Trophoblast cell (in vitro differentiated cells and primary cell): ENCODE measurements at places on chromosomes 1 and 21.

DNA sequence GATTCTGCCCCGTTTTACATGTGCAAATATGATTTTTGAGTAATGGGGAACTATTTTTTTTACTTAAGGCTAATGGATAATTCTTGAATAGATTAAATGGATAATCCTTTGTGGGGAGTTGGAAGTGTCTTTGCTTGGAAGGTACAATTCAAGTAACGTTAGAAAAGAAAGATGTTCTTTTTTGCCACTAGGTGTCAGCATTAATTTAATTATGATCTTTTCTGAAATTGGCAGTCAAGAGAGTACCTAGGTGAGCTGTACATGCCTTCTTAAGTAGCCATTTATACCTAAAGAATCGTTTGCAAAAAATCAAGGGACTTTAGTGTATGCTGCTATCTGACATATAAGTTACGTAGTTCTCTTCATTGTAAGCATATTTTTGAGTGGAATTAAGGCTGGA lies 2.2 kb downstream of the FBXO28 start:
- DNase-seq = no peak

- no peak for DNase-seq
Observed at GRCh38 chr1:56532350-56532683, 47.0 kb downstream of the PLPP3 start.

- DNase-seq = no peak
Observed at GRCh38 chr21:32782698-32783097, 11.1 kb upstream of the PAXBP1 start.

DNA sequence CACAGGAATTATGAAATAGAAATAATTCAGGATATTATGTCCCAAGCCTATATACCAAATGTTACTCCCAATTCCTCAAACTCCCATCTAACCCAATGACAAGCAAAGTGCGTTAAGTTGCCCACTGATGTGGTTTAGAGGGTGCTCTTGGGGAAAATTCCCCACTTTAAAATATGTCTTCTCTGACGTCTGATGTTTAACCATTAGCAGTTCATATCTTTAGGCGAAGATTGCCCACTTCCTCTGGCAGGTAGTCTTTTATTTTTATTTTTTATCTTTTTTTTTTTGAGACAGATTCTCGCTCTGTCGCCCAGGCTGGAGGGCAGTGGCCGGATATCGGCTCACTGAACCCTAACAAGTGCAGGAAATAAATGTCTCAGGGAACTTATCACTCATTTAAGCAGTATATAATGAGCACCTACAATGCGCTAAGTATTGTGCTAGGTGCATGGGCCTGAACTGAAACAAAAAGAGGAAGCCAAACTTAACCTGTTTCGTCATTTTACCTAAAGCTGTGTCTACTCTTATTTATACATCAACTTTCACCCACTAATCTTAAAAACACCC lies 1.3 kb upstream of the LYST start:
- DNase-seq = no peak

GRCh38 chr1:107623431-107623830 lies 341.5 kb downstream of the VAV3 start:
- no peak for DNase-seq

DNA sequence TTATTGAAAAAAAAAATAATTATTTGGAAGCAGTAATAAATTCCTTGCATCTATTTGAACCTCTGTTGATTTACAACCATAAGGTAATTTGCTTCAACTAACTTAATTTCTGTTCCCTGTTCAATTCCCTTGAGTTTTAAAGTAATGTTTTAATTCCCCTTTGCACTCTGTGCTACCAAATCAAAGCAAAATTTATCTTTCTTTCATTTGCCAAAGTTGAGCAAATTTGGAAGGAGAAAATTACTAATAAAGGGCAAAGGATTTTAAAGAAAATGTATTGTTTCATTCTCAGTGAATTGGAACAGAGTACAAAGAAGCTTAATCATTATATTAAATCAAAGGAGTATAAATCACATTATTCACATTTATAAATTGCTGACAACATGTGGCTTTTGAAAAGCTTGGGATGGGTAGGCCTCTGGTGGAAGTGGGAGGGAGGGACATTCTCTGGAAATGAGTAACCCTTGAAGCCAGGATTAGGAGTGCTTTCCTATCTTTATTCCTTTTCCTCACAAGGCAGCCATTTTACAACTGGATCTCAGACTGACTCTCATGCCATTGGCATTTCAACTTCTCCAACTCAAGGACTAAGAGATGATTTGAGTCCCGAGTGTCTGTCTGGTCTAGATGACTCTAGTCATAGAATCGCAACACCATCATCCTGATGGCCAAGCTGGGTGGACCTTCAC lies 331.6 kb upstream of the DUSP10 start:
- no peak for DNase-seq

GRCh38 chr21:28916150-28916893 lies 76.4 kb downstream of the LTN1 start:
- DNase-seq = no peak

DNA sequence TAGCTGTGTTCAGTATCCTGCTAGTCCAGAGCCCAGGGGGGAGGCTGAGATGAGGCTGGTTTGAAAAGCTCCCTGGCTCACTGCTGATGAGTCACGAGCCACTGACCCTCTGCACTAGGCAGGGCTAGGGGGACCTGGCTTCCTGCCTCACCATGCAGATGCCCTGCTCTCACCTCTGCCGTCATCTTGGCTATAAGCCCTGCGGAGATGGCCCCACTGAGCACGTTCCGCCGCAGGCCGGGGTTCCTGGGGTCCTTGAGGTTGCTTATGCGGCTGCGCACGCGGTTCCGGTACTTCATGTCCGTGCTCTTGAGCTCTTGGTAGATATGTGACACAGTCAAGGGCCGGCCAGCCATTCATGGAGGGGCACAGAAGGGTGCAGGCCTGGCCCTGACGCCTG lies 24.1 kb upstream of the ZNF436 start:
- DNase-seq = no peak

- DNase-seq = no peak
Observed at GRCh38 chr1:6971048-6971447, 185.8 kb downstream of the CAMTA1 start.

DNA sequence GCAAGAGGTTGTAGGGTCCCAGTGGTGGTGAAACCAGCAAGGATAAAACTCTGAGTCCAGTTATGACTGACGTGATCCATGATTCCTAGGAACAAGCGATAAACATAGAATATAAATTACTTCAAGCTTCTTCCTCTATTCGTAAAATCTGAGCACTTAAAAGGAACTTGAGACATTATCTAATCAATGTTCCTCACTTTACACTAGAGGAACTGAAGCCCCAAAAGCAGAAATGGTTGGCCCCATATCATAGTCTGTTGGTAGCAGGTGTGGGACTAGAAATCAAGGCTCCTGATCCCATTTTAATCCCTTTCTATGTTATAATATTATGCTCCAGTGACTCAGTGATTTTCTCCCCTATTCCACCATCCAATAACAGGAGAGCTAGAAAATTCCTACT lies 21.9 kb upstream of the MNDA start:
- DNase-seq = peak; percentile 3

- peak; percentile 32 for DNase-seq
Observed at GRCh38 chr1:66253330-66253921, 280.5 kb upstream of the SGIP1 start.

GRCh38 chr21:36717976-36718375 lies 19.1 kb downstream of the SIM2 start:
- no peak for DNase-seq

DNA sequence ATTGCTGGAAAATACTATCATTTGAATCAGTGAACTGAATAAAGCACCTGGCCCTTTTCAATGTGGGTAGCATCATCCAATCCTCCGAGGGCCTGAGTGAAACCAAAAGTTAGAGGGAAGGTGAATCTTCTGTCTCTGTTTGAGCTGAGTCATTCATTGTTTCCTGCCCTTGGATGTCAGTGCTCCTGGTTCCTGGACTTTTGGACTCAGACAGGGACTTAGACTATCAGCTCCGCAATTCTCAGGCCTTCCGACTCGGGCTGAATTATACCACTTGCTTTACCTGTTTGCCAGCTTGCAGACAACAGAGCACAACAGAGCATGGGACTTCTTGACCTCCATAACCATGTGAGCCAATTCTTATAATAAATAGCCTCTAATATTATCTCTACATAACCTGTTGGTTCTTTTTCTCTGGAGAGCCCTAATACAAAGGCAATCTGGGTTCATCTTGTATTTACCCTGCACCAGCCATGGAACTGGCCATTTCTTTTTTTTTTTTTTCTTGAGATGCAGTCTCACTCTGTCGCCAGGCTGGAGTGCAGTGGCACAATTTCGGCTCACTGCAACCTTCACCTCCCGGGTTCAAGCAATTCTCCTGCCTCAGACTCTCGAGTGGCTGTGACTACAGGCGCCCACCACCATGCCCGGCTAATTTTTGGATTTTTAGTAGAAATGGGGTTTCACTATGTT lies 19.2 kb upstream of the VASH2 start:
- no peak for DNase-seq

GRCh38 chr1:201507360-201507675 lies 395 bp upstream of the CSRP1 start:
- no peak for DNase-seq

DNA sequence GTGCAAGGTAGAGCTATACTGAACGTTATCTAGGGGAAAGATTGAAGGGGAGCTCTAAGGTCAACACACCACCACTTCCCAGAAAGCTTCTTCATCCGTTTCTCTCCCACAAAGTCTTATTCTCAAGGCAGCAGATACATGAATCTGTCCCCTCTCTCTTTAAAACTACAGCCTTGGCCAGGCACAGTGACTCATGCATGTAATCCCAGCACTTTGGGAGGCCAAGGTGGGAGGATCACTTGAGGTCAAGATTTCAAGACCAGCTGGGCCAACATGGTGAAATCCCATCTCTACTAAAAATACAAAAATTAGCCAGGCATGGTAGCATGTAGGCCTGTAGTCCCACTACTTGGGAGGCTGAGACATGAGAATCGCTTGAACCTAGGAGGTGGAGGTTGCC lies 8.1 kb downstream of the CYP4X1 start:
- no peak for DNase-seq

DNA sequence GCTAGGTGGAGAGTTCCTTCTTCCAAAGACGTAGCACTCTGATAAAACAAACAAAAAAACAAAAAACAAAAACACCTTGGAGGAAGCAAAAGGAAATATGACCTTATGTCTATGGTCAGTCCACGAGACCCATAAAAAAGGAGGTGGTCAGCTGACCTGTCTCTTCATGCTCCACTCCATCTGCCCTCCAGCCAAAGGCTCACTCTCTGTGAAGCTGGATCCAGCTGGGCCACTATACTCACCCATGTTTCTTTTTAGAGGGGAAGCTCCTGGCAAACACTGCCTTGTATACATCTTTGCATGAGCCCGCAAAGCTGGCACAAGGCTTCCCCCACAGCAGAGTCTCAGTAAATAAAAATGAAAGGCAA lies 126.1 kb upstream of the CACHD1 start:
- DNase-seq = no peak

- peak; percentile 85 for DNase-seq
Observed at GRCh38 chr1:28246427-28246832, 10.5 kb downstream of the ATP5IF1 start.

GRCh38 chr21:42060166-42060565 lies 11.0 kb upstream of the UMODL1 start:
- no peak for DNase-seq

DNA sequence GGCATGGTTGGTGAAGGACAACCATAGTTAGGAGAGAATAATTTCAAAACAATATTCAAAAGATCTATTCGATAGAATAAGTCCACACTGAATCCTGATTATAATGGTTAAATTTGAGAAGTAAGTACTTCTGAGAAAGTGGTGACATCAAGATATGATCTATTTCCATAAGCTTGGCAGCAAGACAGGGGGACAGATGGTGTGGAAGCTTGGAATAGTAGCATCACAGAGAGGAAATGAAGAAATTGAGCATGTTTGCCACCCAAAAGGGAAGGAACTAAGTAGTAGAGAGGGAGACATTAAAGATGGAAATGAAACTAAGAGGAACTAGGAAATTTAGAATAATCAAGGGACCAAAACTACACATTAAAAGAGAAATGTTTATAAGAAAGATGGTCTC lies 94.5 kb downstream of the OLFM3 start:
- DNase-seq = no peak

DNA sequence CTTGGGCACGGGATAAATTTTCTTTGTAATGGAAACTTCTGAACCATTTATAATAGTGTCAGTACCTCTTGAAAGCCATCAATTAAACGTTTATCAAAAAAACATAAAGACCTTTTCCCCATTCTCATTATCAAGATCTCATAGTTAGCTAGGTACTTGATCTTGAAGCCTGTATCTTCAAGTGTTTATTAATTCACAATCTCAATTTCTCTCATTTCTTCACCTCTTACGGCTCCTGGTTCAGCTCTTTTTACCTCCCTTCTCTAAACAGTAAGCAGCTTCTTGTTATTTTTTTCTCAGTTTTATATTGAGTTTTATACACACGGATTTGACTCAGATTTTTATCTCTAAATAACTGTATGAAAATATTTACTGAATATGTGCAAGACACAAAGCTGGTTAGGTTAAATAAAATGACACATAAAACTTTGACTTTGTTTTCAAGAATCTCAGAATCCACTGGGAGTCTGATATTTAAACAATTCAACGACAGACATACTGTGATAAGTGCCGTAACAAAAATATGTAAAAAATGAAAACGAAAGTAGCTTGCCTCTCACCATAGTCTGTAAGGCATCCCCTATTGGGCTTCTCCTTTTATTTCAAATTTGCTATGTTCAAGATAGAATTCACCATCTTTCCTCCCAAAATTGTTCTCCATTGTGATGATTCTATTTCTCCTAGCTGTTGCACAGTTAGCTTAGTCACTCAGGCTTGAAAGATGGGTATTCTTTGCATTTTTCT lies 411.6 kb upstream of the ZRANB2 start:
- no peak for DNase-seq

GRCh38 chr1:202143768-202144401 lies 652 bp downstream of the ARL8A start:
- DNase-seq = no peak

- no peak for DNase-seq
Observed at GRCh38 chr1:60583696-60584095, 498.7 kb upstream of the NFIA start.

GRCh38 chr1:24364605-24364974 lies 45.4 kb downstream of the GRHL3 start:
- DNase-seq = no peak

- DNase-seq = no peak
Observed at GRCh38 chr1:242764161-242764560, 239.7 kb upstream of the PLD5 start.

DNA sequence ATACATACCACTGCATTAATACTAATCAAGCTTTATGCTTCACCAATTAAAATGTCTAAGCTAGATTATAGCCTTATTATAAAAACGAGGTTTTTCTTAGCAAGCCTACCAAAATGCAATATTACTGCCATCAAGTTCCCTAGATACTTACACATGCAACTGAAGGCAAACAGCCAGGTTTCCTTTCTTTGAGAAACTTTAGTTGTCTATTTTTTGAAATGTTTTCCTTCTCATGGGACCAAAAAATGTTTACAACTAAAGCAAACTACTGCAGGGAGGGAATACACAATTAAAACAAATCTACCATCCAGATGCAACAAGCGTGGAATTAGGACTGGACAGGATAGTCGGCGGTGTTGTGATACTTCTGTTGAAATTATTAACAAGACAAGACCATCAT lies 1.3 kb downstream of the ZNF644 start:
- no peak for DNase-seq

- DNase-seq = no peak
Observed at GRCh38 chr1:203089001-203089650, 3.3 kb upstream of the MYOG start.

- no peak for DNase-seq
Observed at GRCh38 chr1:9811239-9811966, 12.4 kb downstream of the CLSTN1 start.

GRCh38 chr1:153945131-153945794 lies 1.3 kb downstream of the DENND4B start:
- peak; percentile 30 for DNase-seq

GRCh38 chr1:37174876-37175275 lies 140.6 kb upstream of the GRIK3 start:
- no peak for DNase-seq

GRCh38 chr1:166701603-166702100 lies 137.6 kb upstream of the POGK start:
- no peak for DNase-seq
